ENCODE measurements at places on chromosomes 5 and 9.

GRCh38 chr5:78801413-78801812 is 152.8 kb upstream of the LHFPL2 start:
- DNase-seq, result no peak

DNA sequence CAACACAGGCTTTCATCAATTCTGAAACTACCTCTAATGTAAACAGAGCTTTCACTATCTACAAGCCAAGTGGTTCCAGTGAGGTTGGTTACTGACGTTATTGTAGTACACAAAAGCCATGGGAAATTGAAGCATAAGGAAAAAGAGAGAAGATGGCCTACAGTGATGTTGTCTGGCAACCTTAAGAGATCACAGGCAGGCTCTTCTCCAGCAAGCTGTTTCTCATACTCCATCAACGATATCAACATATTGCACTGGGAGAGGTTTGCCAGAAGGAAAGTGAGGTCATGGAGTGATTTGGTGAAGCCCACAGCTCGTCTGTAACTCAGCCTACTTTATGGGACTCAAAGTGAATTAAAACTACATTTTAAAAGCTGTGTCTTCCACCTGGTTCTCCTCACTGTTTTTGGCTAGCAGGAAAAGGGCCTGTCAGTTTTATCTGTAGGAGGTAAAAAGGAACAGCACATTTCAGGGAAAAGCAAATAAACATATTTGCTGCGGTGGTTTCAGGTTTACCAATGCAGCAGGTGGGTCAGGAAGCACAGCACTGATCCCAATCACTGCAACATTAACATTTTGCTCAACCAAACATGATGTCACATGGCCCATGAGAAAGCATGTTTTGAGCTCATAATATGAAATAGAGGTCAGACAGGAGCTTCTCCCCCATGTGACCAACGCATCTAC is 72.9 kb downstream of the ARSB start:
- no peak for DNase-seq

GRCh38 chr5:91777671-91778070 is 394.6 kb upstream of the ARRDC3 start:
- no peak for DNase-seq

- DNase-seq, result no peak
Measured at GRCh38 chr5:132204371-132205135, 23.1 kb downstream of the P4HA2 start.

DNA sequence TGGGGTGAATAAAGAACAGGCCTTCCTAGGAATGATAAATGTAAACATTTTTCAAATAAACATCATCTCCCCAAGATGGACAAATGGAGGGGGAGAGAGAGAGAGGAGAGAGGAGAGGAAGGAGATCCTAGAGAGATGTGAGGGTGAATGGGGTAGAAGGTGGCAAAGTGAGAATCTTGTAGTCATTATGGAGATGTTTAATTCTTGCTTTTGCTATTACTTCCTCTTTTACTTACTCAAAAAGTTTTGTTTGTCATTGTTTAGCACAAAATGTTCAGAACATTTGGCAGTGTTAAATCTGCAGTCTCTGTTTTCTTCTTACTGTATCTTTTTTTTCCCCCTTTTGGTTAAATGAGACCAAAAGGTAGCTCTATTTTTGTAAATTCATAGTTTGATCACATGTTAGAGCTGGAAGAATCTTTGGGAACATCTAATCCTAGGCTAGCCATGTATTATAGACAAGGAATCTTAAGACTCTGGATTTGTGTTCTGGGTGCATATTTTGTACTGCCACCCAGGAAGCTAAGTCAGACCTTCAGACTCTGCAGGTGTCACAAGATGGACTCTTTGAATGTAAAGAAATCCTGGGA is 266.1 kb downstream of the NTRK2 start:
- DNase-seq, result no peak

- DNase-seq, result peak; percentile 43
Measured at GRCh38 chr5:146338774-146339714, at the start of gene POU4F3. Gene POU4F3 (plus strand): TSS chr5:146338839. CDS start chr5:146339113, 274 bp downstream.

- DNase-seq, result no peak
Measured at GRCh38 chr9:37220971-37221370, 100.6 kb downstream of the ZCCHC7 start.

DNA sequence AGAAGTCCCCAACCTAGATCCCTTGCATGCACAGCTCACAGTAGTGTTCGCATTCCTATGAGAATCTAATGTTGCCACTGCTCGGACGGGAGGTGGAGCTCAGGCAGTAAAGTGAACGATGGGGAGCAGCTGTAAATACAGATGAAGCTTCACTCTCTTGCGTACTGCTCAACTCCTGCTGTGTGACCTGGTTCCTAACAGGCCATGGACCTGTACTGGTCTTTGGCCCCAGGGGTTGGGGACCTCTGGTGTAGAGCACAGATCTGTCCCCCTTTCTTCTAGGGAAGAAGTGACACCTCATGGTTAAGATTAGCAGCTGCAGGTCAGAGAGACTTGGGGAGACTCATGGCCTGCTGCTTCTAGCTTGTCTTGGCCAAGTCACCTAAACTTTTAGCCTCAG is 7.1 kb downstream of the ARHGEF28 start:
- DNase-seq, result no peak

GRCh38 chr5:33072726-33073125 is 361.6 kb downstream of the NPR3 start:
- no peak for DNase-seq
